Epithelial cell of proximal tubule (primary cell): ENCODE measurements at places on chromosomes 12 and 14. TPM values are rescaled to one million over a fixed set of nuclear protein-coding genes. Genes with fewer than 3 reads are reported as not detected.

The ZNF410 gene
- total RNA-seq: 43.8 and 52.9 TPM in 2 replicates

The KRT79 gene
- 0.07 TPM in 1 of 2 replicates, not detected in the other for total RNA-seq

The SYNDIG1L gene
- total RNA-seq: not detected in 2 replicates

The CPNE8 gene
- 4.3 and 7.1 TPM in 2 replicates for total RNA-seq

GRCh38 chr12:1836854-1837421 is 16.6 kb downstream of the LRTM2 start:
- no peak for DNase-seq

GRCh38 chr12:131192951-131193350 is 239.2 kb downstream of the ADGRD1 start:
- no peak for DNase-seq
